ENCODE measurements at places on chromosomes 13 and 19.

DNA sequence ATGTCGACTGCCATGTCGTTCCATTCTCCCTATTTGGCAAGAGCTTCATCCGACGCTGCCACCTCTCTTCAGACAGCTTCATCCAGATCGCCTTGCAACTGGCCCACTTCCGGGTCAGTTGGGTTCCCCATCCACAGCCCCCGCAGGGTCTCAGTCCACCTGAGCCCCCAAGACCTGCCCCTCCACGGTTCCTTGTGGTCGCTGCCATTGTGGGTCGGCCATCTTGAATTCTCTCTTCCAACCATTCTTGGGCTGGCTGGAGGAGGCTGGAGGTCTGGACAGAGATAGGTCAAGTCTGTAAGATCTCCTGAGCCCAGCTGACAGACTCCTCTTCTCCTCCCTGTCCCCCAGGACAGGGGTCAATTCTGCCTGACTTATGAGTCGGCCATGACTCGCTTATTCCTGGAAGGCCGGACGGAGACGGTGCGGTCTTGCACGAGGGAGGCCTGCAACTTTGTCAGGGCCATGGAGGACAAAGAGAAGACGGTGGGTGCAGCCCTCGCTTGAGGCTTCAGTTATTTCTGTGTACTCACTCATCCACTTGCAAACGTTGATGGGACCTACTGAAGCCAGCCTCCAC lies 19.5 kb downstream of the CPT1C start:
- peak; percentile 47 for DNase-seq

DNA sequence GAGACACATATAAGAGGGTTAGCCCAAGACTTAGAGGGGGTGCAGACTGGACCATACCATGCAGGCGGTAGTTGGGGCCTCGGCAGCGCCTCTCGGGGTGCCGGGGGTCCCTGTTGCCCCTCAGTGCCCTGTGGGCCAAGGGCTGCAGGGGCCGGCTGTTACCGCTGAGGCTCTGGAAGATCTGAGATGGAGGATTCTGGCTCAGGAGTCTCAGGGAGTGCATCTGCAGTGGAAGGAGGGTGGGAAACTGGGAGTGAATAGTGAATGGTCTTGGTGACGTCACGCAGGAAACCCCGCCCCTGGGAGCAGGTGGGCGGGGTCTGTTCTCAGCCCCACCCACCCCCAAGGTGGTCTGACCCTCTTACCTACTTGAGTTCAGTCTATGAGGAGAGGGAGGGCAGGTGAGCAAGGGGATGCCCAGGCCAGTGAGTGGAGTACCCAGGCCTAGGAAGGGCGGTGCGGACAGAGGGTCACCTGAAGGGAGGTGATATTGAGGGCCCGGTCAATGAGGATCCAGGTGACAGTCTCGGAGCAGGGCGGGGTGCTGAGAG lies 1.7 kb upstream of the DBP start:
- no peak for DNase-seq

DNA sequence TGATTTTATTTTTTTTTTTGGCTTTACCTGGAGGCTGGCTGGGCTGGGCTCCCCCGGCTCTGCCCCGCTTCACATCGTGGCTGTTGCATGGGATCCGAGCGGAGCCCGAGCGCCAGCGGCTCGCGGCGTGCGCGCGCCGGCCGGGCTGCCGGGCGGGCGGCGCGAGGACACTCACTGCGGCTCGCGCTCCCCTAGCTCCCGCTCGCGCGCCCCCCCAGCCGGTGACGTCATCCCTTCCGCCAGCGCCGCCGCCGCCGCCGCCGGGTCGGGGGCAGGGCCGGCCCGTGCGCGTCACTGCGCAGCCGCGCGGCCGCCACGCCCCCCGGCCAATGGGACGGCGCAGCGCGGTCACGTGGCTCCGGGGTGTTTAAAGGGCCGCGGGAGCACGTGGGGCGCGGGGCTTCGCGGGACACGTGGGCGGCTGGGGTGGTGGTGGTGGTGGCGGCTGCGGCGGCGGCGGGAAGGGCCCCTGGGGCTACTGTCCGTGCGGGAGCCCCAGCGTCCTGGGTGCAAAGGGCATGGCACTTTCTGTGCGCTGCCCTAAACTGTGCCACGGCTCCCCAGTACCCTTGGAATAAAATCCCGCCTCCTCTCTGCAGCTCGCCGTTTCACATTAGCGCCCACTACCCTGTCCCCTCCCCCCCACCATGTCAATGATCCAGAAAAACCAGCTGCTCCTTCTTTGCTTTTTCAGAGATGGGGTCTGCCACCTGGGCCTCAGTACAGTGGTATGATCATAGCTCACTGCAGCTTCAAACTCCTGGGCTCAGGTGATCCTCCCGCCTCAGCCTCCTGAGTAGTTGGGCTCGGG lies at the start of gene PTPRS:
PTPRS (minus strand) TSS at position 176 of the 811 bp plus-strand sequence. CDS start 54,672 bp downstream, outside the sequence.
- peak; percentile 84 for DNase-seq

- peak; percentile 84 for DNase-seq
Measured at GRCh38 chr13:97339019-97339987, 94.7 kb upstream of the RAP2A start.

DNA sequence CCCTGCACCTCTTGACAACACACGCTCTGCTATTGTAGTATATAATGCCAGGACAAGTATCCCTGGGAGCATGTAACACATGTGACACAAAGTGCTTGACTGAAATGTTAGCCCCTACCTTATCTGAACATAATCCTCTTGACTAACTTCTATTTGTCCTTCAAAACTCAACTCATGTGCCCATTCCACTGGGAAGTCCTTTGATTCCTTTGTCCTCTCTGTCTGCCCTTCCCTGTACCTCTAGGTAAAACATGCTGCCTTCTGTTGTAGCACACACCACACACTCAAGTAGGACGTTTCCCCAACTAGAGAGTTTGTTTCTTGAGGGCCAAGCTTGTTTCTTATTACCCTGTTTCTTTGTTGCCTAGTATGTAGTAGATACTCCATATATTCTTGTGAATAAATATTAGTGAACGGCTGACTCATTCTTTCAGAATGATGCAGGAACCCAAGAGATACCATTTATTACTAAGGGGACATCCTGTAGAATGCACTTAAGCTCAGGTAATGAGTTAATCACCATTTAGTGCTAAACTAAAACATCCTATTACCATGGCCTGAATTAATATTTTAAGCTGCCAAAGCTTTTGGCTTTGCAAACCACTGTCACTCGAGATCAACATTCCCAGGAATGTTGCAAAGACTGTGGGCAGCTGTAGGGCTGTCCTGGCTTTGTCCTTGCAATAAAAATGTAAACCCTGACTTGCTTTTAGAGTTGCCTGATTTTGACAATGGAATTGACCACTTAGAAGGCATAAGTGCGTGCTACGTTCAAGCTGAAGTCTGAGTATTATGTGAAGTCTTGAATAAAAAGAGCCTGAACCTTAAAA lies 313.4 kb downstream of the COG6 start:
- DNase-seq: no peak

DNA sequence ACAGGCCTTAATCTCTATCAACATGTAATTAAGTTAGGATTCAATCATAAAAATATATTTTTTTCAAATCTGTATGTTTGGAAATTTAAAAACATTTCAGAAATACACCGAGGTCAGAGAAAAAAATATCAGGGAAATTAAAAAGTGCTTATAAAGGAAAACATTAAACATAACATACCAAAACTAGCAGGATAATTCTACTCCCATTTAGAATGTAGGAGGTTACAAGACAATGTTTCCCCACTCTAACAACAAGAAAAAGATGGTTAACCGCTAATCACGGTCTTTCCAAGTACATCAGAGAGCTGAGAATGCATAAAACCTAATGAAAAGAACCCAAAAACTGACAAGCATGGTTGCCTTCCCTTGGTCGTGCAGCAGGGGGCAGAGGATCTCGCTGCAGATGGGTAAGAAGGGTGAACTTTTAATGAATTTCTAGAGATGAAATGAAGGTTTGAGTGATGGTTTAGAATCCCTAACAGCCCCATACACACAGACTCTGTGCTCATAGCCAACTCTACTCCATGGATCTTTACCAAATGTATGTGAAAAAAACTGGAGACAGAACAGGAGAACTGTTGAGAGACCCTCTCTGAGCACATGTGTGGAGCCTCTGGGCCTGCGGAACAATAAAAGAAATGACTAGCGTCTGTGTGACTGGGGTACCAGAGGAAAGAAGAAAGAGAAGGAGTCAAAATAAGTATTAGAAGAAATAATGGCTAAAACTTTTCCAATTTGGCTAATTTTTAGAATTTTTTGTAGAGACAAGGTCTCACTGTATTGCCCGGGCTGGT lies 51.3 kb upstream of the LSM14A start:
- DNase-seq: peak; percentile 44

DNA sequence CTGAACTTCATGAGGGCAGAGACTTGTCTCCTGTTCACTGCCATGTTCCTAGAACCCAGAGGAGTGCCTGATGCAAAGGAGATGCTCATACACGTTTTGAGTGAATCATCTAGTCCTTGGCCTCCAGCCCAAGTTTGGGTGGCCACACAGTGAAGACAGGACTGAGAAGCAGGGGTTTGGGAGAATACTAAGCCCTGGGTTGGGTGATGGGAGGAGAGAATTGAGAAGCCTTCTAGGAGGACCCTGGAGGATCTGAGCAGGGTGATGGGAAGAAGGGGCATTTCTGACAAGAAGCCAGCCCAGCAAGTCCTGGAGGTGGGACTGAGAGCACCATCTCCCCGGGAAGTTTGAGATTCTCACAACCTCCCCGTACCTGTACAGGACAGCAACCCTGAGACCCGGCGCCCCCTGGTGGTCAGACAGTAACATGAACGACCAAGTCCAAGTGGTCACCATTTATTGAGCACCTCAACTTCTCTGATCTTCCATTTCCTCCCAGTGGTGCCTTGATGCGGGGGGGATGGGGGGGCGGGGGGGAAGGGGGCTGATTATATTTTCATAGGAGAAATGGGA lies 11.0 kb downstream of the CTU1 start:
- DNase-seq: peak; percentile 56

DNA sequence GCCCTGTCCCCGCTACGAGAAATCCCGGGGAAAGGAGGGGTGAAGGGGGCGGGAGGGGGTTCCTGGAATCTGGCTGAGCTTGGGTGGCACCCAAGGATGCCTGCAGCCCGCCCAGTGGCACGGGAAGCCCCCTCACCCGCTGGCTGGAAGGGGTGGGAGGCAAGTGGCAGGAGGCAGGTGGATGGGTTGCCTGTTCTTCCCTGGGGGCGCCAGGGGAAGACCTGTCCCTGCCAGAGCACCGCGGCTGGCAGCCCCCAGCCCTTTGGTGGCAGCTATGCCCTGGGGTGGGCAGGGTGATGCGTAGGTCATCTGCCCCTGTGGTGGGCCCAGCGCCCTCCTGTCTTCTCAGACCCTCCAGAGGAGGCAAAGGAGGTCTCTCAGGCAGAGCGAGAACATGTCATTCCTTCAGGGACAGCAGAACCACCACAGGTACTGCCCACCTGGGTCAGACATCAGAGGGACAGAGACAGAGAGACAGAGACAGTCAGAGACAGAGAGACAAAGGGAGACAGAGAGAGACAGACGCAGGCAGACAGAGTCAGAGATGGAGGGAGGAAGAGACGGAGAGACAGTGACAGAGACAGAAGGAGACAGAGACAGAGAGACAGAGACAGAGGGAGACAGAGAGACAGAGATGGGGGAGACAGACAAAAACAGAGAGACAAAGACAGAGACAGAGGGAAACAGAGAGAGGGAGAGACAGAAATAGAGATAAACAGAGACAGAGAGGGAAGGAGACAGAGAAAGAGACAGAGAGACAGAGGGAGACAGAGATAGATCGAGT lies 36.7 kb downstream of the EFNA2 start:
- DNase-seq: no peak

GRCh38 chr13:20495087-20496023 lies 30.3 kb downstream of the CRYL1 start:
- DNase-seq: peak; percentile 61

GRCh38 chr19:45391346-45391745 lies 13.5 kb downstream of the PPP1R13L start:
- DNase-seq: peak; percentile 28

- peak; percentile 94 for DNase-seq
Measured at GRCh38 chr19:45404557-45405434, at the start of gene PPP1R13L. TSS of gene PPP1R13L (minus strand) at chr19:45405069. CDS start at chr19:45398318, 6,751 bp downstream.

GRCh38 chr19:45529420-45529785 lies 22.1 kb downstream of the VASP start:
- no peak for DNase-seq

- no peak for DNase-seq
Measured at GRCh38 chr13:41246969-41247680, 16.3 kb downstream of the MTRF1 start.

GRCh38 chr13:30859326-30859725 lies 46.7 kb upstream of the MEDAG start:
- DNase-seq: no peak

- DNase-seq: peak; percentile 93
Measured at GRCh38 chr13:75704194-75704926, 68.2 kb downstream of the LMO7 start.

DNA sequence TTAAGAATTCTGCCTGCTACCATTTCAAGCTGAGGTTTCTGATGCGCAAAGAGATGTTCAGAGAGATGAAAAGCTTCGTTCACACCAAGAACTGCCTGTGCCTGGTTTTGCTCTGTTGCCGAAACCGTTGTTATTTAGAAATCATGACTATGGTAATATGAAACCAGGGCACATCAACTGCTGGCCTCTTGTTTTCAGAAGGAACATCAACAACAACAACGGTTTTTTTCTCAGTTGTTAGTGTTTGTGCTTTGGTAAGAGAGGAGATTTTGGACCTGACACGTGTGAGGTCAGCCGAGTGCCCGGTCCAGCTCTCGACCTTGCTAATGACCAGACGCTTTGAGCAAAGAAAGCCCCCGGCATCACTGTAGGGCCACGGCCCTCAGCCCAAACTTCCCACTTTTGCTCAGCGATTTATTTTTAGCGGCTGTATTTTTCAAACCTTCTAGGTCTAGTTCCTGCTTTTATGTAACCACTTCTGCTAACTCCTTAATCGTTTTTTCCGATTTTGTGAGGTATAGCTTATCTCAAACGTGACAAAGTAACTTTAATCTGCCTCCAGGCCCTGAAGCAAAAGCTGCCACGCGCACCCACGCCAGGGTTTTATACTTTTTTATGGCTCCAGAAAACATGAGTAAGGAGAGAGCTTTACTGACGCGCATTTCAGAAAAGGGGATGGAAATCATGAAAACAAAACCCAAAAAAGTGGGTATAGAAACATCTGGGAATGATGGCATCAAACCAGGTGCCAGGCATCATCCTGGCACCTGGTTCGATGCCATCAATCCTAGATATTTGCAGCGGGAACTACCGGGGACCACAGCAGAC lies 42.0 kb downstream of the KLF2 start:
- no peak for DNase-seq

GRCh38 chr13:112106478-112107141 lies 39.7 kb downstream of the SOX1 start:
- no peak for DNase-seq

DNA sequence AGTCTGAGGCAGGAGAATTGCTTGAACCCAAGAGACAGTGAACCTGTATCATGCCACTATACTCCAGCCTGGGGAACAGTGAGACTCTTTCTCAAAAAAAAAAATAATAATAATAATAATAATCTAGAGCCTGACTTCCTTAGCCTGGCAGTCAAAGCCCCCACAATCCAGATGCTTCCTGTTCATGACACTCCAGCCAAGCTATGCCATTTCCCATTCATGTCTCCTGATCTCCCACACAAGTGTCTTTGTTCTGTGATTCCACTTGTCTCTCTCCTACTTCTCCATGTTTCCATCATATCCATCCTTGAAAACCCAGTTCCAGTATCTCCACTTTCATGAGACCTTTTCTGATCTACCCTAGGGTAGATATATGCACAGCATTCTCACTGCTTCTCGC lies 150.7 kb downstream of the FOXO1 start:
- no peak for DNase-seq
